ENCODE measurements at places on chromosomes 6 and 20.
A peak's percentile ranks its signal among the peaks of the same experiment; 100 is the strongest.

- no peak for DNase-seq
Observed at GRCh38 chr20:63652192-63652980, 838 bp downstream of the STMN3 start.

- DNase-seq: no peak
Observed at GRCh38 chr20:45510242-45510862, 5.1 kb downstream of the SPINT3 start.

DNA sequence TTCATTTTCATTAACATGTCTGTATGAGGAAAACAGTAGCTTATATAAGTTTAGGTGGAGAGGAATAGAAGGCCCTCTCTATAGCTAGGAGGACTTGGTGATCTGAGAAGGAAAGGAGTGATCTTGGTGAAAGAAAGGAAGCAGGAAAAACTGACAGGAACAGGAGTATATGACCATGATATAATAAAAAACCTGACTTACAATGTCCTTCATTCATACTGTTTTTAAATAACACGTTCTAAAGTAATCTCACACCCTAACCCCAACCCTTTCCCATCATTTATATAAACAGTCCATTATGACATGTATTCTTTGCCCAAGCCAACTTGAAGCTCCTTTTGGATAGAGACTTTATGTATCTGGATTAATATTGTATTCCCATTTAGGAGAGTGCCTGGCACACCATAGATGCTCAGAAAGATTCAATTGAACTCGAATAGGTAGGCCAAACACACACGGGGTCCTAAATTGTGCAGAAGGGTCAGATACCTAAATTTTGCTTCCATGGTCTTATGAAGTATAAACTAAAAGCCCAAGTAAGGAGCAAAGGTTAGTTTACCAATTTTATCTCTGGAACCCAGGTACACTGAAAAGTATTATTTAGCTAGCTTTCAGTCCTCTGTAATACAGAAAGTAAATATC is 75.9 kb downstream of the OR2B2 start:
- no peak for DNase-seq

DNA sequence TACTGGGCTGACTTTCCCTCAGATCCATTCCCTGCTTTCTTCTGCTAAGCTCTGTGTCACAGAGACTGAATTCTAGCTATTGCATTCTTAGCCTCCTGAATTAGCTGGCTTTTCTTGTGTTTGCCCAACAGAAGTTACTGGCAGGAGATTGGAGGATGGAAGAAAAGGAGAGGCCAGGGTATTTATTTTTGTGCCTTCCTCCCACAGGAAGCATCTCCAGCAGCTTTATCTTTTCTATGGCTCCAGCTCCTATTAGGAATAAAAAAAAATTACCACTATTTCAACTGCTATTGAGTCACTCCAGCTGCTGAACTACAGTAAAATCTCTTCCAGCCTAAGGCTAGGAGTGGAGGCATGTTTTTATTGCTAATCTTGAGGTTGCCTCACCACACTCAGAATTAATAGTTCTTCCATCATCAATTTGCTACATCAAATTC is 492.4 kb downstream of the RFPL4B start:
- no peak for DNase-seq

DNA sequence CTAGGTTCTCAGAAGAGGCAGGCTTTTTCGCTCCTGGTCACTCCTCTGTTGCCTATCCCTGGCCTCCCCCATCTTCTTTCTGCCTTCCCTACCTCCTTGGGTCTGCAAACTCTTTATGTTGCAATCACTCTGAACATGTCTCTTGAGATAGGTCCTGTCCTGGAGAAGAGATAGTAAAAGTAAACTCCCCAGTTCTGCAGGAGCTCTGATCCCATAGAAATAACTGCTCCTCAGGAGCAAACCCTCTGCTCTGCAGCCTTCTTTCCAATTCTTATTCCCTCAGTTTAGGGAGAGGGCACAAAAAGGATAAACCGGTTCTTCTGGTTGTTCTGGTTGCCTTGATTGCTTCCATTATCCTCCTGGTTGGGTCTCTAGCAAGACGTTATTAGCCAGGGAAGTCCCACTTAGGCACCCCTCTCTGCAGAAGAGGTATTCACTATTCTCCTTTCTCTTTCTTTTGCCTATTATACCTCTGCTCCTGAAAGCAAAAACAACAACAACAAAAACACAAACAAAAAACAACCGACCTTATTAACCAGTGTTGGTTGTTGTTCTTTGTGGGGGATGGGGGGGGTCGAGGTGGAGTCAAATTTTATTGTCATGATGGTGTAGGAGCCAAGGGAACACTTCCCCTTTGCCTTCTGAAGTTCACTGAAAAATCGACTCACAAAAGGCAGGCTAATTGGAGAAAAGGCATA is 973 bp downstream of the TRIM38 start:
- no peak for DNase-seq

- DNase-seq: no peak
Observed at GRCh38 chr6:135871296-135871695, 19.8 kb downstream of the PDE7B start.

DNA sequence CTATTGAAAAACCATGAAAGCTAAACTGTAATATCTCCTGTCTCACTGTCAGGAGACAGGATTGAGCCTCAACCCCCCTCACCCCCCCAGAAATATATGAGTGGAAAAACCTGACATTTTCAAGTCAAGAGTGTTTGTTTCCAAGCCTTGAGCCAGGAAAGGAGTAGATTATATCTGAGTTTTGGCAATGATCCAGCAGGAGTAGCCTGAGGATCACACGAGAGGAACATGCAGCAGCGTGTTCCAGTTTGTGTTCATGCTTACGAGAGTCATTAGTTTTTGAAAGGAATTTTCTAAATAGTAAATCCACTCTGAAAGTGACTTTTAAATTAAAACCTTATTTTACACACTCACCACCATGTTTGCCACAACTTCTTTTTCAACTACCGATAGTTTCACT is 15.8 kb downstream of the IL22RA2 start:
- no peak for DNase-seq

DNA sequence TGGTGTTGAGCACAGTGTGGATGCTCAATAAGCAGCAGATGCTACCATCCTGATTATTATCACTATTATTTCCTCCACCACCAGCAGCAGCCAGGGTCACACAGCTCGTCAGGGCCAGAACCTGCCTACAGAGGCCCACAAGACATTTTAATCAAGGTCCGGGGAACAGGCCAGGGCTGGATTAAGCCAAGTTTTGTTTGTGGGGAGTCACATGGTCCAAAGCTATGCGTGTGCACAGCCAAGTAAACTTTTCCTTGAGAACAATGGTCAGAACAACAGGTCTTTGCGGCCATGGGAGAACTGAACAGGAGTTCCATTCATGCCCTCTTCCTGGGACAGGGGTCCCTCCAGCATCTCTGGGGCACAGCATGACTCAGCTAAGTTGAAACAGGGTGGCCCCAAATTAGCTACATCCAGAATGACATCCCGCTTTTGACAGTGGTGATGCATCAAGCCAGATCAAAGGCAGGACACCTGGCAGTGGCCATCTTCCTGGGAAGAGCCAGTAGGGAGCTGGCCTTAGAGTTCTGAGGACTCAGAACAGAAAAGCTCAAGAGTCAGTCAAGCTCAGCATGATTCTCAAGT is 11.7 kb downstream of the SNTA1 start:
- DNase-seq: no peak

- no peak for DNase-seq
Observed at GRCh38 chr6:33745548-33745947, 1.2 kb downstream of the IP6K3 start.

DNA sequence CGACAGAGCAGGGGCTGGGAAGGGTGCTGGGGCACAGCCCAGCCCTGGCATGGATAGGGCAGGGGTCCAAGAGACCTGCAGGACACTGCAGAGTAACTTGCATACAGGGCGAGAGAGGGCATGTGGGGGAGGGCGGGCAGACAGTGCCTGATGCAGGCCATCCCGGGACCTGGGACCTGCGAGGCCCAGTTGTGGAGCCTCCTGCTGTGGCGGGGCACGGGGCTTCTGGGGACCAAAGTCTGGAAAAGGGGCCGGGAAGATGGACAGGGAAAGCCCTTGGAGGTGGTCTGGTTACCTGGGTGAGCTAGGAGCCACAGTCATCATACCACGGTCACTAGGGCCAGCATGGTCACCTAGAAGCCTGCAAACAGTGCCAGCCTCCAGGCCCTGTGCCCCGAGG is 412 bp upstream of the TUBB1 start:
- no peak for DNase-seq

- no peak for DNase-seq
Observed at GRCh38 chr6:53854843-53855567, 60.2 kb downstream of the LRRC1 start.

- no peak for DNase-seq
Observed at GRCh38 chr6:3444276-3445088, 12.4 kb downstream of the SLC22A23 start.

- no peak for DNase-seq
Observed at GRCh38 chr6:44531442-44532015, 144.0 kb downstream of the CDC5L start.

GRCh38 chr6:125924697-125925358 is 31.7 kb upstream of the HINT3 start:
- no peak for DNase-seq

GRCh38 chr6:134240665-134241431 is 77.1 kb downstream of the SGK1 start:
- DNase-seq: peak; percentile 81

DNA sequence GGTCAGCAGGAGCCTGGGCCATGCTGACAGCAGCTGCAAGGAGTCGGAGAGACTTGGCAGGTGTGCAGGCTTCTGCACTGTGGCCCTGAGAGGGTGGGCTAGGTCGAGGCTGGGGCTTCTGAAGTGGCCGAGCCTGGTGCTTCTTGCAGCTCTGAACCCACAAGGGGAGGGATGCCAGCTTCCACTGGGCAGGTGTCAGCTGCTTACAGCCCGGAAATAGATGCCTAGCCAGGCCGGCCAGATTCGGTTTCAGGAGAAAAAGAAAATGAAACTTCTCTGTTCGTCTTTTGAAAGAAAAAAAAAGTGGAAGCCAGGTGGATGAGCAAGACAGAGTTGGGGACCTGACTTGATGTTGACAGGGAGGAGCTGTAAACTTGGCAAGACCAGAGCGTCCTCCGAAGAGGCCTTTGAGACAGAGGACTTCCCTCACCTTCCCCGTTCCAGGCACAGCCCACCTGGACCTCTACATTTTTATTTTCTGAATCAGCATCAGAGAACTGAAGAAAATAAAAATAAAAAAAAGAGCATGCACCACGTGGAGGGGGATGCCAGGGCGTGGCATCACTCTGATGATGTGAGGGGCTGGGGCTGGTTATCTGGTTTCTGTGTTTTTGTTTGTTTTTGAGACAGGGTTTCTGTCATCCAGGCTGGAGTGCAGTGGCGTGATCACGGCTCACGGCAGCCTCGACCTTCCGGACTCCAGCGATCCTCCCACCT is at the start of gene ZBP1:
Gene ZBP1, minus strand, starts transcription at position 153 of the 717 bp plus-strand sequence. Its CDS starts 131 bp downstream, at position 22.
- peak; percentile 34 for DNase-seq

DNA sequence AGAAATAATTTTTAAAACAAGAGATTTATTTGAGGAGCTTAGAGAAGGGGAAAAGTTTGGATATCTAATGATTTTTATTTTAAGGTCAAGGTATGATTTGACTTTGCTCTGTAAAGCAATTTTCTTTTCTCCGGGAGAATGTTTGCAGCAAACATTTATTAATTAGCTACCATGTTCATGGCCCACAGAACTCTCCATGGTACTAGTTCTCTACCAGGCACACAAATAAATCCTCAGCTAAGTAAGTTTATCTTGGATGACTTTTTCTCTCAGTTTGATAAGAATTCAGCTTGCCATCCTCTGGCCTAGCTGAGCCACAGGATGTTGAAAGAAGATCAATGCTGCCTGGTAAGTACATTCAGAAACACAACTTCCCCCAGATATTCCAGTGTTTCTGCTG is 94.3 kb downstream of the PHACTR3 start:
- DNase-seq: no peak

- no peak for DNase-seq
Observed at GRCh38 chr6:90285042-90285481, 11.6 kb downstream of the BACH2 start.

DNA sequence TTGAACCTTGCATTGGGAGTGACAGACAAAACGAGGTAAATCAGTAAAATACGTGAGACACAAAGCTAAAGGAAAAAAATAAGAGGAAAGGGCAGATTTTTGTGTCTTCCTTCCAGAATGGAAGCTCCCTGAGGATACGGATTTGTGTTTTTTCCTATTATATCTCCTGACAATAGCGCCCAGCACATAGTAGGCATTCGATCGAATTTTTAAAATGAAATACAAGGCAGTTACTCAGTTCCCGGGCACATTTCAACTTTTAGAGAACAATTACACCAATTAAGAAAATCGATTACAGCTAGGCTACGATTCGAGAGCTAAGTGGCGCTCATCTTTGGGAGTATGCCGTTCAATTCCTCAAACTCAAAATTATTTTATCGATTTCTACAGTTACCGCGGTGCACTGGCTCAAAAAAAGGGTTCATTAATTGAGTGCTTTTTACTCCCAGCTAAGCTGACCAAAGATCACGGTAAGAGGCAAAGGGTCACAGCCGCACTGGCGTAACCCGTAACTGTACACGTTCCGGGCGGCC is 443 bp downstream of the RMND1 start:
- DNase-seq: no peak

GRCh38 chr20:20461551-20461950 is 93.6 kb downstream of the INSM1 start:
- DNase-seq: no peak

- no peak for DNase-seq
Observed at GRCh38 chr6:52632011-52632410, 38.9 kb upstream of the TMEM14A start.

DNA sequence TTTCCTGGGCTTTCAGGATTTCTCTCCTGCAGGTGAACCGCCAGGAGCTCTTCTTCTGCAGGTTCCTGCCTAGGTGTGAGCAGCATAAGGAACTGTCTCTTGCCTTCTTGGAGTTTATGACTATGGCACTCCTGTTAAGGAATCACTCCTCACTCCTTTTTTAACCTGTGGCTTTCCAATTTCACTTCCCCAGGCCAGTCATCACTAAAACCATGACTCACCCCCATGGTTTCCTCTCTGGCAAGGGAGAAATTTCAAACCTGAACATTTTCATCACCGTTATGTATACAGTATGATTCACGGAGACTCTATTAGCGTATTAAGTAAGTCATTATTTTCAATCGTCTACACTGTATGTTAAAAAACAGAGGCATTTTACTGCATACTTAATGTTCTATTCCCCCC is 78.2 kb upstream of the ARID1B start:
- DNase-seq: no peak
